ENCODE measurements at places on chromosomes 7 and 10.

GRCh38 chr7:101606498-101606923 lies 22.6 kb downstream of the MYL10 start:
- no peak for DNase-seq

DNA sequence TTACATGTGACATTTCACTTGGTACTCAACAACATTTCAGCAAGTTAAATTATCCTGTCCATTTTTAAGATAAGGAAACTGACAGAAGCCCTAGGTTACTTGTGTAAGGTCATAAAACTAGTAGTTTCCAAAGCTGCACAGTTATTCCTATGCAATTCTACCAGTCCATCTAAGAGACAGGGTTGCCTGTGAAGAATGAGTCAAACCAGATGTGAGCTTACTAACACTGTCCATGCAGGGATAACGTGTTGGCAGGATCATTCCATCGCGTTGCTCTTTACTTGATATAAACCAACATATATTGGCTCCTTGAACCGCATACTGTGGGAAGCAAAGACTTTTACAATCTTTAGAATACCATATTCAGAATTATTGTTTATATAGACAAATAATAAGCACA lies 280.9 kb upstream of the HGF start:
- peak; percentile 57 for DNase-seq

DNA sequence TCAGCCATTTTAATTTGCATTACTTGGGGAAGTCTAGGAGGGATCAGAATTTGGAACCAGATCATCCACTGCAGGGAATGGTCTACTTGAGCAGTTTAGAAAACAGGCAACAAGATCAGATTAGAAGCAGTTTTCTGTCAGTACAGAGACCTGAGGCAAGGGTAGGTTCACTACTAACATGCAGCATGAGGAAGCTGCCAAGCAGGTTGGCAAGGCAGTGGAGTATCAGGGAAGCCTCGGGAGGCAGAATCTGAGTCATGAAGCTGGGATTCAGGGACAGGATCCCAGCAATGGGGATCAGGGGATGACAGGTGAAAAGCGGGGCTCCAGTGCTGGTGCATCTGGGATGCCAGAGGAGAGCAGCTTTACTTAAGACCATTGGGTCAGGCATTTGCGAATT lies 28.1 kb downstream of the ENO4 start:
- no peak for DNase-seq

GRCh38 chr10:20776384-20777118 lies 120.6 kb downstream of the NEBL start:
- DNase-seq: no peak

DNA sequence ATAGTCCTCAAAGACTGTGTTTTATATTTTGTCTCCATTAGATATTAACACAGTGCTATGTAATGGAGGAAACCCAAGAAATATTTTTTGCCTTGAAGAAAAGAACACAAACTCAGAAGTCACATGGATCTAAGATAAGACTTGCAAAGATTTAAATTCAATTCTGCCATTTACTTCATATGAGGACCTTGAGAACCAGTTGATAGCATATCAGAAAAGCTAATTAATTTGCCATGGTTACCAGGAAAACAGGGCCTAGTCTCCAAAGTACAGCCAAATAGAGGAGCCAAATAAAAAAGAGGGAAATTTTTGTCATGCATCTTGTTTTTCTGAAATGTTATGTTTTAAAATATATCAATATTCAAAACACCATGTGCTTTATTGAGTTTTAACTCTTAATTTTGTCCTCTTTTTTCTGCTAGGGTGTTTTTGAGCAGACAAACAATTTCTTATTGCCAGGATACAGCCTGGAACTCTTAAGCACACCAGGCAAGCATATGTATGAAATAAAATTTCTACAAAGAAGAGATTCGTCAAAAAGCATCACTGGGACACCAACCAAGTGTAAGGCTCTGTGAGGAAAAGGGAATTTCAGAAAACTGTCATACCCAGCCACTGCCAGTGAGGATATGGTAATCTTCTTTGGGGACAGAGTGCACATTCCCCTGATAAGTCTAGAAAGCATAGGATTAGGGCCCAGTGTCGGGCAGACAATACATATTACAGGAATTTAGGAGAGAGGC lies 10.6 kb upstream of the TOMM7 start:
- DNase-seq: no peak

GRCh38 chr10:18498998-18499397 lies 152.4 kb downstream of the NSUN6 start:
- no peak for DNase-seq

DNA sequence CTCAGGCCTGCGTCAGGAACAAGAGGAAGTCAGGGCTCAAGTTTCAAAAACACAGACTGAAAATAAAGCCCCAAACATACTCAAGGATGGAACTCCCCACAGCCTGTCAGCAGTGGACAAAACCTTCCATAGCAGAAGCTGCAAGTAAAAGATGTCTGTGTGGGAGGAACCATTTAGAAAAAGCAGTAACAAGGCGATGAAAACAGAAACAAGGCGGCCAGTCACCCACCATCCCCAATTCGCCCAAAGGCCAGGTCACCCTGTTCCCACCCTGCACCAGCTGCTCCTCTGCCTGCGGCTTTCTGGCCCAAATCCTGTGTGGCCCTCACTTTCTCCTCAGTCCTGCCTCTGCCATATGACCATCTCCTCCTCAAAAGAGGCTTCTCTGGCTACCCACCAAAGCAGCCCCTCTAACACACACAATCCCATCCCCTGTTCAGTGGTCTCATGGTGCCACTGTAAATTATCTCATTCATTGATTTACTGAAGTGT lies 27.8 kb downstream of the KCNMA1 start:
- no peak for DNase-seq

DNA sequence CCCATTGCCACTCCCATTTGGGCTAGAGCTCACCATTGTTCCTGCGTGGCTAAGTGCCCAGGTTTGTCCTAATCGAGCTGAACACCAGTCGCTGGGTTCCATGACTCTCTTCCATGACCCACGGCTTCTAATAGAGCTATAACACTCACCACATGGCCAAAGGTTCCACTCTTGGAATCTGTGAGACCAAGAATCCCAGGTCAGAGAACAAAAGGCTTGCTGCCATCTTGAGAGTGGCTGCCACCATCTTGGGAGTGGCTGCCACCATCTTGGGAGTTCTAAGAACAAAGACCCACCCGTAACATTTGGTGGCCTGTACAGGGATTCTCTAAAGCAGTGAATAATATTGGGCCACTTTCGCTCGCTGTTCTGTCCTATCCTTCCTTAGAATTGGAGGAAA lies 37.0 kb downstream of the AKR1B15 start:
- DNase-seq: no peak

DNA sequence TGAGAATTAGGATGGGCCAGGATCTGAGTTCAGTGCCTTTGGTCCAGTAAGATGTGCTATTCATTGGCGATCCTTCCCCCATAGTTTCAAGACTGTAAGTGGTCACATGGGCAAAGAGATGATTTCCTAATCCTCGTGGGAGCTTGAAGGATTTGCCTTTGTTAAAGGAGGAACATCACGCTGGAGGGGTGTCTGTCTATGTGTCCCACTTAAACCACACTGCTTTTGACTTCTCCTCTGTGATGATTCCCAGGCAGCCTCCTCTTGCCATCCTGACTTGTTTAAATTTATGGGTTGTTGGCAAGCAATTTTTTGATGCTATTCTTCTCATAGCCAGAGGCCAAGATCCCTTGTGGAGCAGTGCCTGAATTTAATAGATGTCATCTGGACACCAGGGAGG lies 154.0 kb downstream of the TCF7L2 start:
- DNase-seq: no peak

DNA sequence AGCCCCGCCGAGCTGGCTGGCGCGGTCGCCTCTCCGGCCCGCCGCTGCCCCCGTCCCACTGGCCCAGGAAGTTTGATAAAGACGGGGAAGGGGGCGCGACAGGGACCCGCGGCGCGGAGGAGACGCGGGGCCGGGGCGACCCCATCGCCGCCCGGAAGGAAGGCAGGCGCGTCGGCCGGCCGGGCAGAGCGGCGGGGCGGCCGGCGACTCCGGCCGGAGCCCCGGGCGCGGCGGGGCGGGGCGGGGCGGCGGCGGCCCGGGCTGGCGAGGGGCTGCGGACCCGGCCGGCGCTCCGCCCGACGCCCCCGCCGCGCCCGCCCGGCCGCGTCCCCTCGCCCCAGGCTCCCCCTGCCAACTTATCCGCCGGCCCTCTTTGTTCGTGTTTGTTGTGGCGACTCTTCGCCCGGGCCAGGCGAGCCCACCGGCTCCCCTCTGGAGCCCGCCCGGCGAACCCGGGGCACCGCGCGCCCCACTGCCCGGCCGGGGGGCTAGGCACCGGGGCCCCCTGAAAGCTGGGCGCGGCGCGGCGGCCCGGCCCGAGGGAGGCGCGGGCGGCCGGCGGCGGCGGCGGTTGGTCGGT lies 571 bp downstream of the KDM7A start:
- DNase-seq: no peak

DNA sequence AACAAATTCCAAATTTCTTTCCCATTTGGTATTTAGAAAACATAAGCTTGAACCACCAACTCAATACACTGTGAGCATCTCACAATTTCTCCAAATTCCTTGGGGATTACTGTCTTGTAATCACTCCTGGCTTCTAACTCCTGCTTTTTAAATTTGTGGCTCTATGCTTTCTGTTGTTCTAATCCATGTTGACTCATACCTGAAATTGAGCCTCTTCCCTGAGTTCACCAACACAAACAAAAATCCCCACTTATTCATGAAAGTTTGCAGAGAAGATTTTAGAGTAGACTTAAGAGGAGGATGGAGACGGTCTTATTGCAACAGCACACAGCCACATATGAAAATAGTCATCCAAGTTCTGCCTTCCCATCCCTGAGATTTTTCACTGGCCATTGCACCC lies 252.5 kb downstream of the PTEN start:
- DNase-seq: peak; percentile 43

- DNase-seq: no peak
Observed at GRCh38 chr10:95408983-95409873, 118.4 kb upstream of the PDLIM1 start.

GRCh38 chr7:136884492-136884891 lies 16.0 kb downstream of the CHRM2 start:
- DNase-seq: no peak

DNA sequence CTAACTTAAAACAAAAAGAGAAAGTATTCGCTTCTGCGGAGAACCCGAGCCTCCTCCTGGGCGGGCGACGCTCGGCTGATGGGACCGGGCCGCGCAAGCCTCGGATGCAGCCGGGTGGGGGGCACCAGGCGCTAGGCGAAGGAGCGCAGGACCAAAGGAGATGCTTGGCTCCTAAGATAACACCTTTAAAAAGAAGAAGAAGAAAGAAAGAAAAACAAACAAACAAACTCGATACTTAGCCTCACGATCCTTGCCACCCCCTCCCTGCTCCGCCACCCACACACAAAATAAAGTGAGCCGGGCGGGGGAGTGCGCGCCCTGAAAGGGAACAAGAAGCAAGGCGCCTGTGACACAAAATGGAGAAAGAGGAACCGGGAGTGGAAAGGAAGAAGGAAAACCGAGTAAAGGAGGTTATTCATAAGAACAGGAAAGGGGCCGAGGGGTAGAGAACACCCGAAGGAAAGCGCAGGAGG lies 34.0 kb upstream of the EBLN1 start:
- no peak for DNase-seq

DNA sequence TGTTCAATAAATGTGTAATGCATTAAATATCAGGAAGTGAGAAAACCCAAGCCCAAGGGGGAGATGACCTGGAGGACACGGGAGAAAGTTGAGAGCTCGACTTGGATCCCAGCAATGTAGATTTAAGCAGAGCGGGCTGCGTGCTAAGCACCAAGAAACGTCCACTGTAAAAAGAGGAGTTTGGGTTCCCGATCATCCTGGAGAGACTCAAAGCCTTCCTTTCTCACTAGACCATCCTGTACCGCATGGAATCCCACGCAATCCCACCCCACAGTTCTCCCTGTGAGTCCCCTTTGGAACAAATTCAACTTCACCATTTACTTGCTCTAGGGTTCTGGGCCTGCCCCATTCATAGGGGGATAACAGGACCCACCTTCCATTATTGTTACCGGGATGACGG lies 2.4 kb downstream of the TRPV6 start:
- DNase-seq: no peak

DNA sequence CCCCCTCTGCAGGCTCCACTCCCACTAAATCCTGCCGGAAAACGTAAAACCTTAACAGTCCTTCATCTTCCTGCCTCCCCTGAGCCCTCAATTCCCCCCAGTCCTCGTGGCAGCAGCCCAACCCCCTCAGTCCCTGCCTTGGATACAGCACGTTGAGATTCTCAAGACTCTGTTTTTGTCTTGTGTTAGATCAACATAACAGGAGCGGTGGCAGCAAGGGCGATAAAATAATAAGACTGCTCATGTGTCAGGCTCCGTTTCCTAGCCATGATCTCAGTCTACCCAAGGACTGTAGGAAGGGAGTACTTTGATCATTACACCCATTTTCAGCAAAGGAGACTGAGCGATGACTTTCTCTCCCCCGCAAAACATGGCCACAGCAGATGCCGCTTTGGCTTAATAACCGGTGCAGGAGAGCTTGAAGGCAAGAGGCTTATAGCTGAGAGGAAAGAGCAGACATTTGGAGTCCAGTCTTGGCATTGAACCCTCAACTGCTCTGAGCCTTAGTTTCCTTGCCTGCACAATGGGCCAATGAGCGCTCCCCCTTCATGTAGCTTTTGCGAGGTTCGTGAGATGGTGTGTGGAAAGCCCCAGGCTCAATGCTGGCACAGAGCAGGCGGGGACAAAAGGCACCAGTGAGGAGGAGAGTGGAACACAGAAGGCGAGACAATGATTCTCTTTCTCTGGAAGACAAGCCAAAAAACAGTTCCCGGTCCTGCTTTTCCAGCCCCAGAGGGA lies 42.1 kb upstream of the PCBD1 start:
- no peak for DNase-seq

- DNase-seq: no peak
Observed at GRCh38 chr10:65720901-65721300, 1204.9 kb upstream of the LRRTM3 start.

GRCh38 chr7:22230238-22230637 lies 126.7 kb downstream of the RAPGEF5 start:
- DNase-seq: no peak

- DNase-seq: no peak
Observed at GRCh38 chr10:48459270-48460150, 145.4 kb downstream of the ARHGAP22 start.

DNA sequence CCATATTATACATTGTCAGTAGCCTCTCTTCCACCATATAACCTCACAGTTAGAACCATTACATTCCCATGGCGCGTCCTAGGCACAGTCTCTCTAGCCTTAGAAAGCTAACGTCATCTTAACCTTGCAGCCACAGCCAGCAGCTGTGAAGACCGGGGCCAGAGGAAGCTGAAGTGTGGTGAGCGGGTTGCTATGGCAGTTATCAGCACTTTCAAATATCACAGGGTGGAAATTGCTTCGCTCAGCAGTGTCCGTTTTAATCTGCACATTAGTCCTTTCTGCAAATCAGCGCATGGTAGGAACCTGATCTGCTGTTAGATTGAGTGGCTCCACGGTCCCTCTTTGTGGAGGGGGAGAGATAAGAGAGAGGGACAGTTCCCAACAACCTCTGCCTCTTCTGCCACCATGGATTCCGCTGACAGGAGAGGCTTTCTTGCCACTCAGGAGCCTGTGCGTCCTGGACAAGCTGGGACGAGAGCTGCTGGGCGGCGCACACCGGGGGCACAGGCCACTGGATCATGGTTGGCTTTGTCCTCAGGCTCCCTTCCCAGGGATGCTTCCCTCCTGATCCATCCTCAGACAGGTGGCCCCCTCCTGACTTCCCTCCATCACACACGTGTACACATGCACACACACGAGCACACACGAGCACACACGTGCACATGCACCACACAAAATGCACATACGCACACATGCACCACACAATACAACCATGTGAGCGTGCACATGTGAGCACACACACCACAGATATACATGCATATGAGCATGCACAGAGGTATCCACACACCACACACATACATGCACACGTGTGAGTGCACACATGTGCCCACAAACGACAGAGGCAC lies 93.8 kb downstream of the WDR37 start:
- DNase-seq: no peak

Measured in AG09309 (cell line).